Small intestine (tissue), 16 donors: ENCODE measurements at places on chromosomes 7 and 10. TPM values are rescaled to one million over a fixed set of nuclear protein-coding genes. Genes with fewer than 3 reads are reported as not detected.

DNA sequence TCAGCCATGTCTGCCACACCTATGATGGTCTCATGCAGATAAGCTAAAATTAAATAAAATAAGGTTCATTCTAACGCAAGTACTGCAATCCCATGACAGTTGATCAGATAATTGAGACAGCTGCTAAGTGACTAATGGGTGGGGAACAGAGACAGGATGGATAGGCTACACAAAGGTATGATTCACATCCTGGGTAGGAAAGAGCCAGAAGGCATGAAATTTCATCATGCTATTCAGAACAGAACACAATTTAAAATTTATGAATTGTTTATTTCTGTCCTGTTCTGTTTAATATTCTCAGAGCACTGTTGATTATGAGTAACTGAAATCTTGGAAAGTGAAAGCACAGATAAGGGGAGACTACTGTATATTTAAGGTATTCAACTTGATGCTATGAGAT lies 381.8 kb upstream of the SORCS1 start:
- H3K27ac ChIP-seq = no peak overlapping the region
- H3K4me1 ChIP-seq = no peaks in the 10 kb centered on the region
- no peaks in the 10 kb centered on the region for H3K36me3 ChIP-seq
- H3K27me3 ChIP-seq = no peaks in the 10 kb centered on the region

DNA sequence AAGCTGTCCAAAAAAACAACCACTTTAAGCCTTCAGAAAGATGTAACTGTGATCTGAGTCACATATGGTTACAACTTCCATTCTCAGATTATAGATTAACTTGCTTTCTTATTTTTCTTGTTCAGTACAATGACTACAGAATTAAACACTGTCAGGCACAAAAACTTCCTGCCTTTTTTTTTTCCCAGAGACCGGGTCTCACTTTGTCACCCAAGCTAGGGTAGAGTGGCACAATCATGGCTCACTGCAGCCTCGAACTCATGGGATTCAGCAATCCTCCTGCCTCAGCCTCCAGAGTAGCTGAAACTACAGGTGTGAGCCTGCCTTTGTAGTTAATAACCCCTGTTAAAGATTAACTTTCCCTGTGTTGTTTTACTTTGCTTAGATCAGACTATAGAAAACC lies 163.2 kb downstream of the AVL9 start:
- H3K36me3 ChIP-seq = no peaks in the 10 kb centered on the region
- no peak overlapping the region for H3K4me3 ChIP-seq
- no peaks in the 10 kb centered on the region for H3K4me1 ChIP-seq
- peak; percentile 9 for DNase-seq

DNA sequence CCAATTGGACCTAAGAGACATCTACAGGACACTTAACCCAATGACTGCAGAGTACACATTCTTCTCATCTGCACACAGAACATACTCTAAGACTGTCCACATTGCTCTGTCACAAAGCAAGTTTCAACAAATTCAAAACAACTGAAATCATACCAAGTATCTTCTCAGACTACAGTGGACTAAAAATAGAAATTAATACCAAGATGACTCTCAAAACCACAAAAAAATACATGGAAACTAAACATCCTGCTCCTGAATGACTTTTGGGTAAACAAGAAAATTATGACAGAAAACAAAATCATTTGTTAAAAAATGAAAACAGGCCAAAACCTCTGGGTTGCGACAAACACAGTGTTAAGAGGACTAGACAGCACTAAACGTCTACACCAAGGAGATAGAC lies 24.5 kb downstream of the SNX13 start:
- H3K4me1 ChIP-seq = no peaks in the 10 kb centered on the region
- no peak overlapping the region for H3K4me3 ChIP-seq
- no peaks in the 10 kb centered on the region for H3K36me3 ChIP-seq
- no peak overlapping the region for H3K27ac ChIP-seq
- no peaks in the 10 kb centered on the region for H3K27me3 ChIP-seq

DNA sequence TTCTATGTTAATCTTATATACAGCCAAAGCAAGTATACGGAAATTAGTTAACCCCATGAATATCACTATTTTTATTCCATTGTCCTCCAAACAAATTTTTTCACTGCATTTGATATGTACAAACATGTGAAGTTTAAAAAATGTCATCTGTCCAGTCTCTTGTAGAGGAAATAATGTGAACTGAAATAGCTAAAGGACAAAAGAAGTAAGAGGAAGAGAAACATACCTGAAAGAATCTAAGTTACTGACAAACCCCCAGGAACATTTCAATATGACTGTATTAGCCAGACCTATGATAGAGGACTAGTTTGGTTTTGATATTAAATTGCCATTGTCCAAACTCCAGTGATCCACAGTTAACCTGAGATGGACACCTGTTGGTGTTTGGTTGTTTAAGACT lies 80.6 kb downstream of the NRCAM start:
- no peaks in the 10 kb centered on the region for H3K36me3 ChIP-seq
- H3K4me3 ChIP-seq = no peak overlapping the region
- H3K27ac ChIP-seq = no peak overlapping the region
- H3K4me1 ChIP-seq = no peaks in the 10 kb centered on the region

GRCh38 chr10:92729886-92730285 lies 40.1 kb downstream of the HHEX start:
- no peak overlapping the region for H3K4me3 ChIP-seq
- no peaks in the 10 kb centered on the region for H3K4me1 ChIP-seq
- no peak overlapping the region for H3K27ac ChIP-seq
- DNase-seq = no peak

NAT16 gene
- polyA plus RNA-seq = 0.10 TPM

DNA sequence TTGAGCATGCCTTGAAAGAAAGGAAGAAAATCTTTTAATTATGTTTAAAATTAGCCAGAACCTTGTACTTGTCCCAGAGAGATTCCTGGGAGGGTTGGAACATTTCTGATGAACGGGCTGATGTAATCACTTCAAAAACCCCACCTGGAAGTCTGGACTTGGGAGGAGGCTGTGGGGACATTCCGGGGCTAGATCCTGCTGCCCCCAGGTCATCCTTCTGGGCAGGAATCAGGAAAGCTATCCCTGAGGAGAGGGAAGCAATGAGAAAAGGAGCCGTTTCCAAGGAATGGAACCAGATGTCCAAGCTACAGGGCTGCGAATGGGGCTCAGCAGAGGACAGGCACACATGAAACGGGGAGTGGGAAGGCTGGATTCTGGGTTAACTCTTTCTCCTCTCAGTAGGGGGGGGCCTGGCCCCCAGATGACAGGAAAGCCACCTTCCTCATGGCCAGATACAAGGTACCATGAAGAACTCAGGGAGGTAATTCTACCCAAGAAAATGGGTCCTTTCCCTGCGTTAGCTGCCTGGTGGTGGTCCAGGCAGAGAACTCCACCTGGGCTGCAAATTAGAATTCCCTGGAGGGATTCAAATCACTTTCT lies 280.1 kb downstream of the TCF7L2 start:
- H3K27me3 ChIP-seq = no peaks in the 10 kb centered on the region
- DNase-seq = no peak
- H3K27ac ChIP-seq = no peak overlapping the region
- H3K4me3 ChIP-seq = no peak overlapping the region

DNA sequence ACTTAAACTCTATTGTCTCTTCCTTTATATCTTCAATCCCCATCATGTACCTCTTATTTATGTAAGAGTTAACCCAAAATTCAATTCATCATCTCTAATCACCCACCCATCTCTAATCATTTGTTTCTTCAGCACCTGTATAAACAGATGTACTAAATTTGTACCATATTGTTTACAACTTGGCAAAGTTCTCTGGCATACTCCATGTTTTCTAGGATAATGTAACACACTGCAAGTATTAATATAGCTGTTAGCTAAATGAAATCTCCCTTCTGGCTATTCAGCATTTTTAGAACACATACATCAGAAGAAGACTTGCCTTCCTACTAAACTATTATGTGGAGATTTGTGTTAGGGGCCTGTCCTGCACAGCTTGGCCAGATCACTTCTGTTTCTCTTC lies 33.1 kb downstream of the MALSU1 start:
- no peak overlapping the region for H3K27ac ChIP-seq
- DNase-seq = no peak
- H3K27me3 ChIP-seq = no peaks in the 10 kb centered on the region
- H3K4me1 ChIP-seq = peaks cover 12% of the 10 kb centered on the region
- no peak overlapping the region for H3K4me3 ChIP-seq

DNA sequence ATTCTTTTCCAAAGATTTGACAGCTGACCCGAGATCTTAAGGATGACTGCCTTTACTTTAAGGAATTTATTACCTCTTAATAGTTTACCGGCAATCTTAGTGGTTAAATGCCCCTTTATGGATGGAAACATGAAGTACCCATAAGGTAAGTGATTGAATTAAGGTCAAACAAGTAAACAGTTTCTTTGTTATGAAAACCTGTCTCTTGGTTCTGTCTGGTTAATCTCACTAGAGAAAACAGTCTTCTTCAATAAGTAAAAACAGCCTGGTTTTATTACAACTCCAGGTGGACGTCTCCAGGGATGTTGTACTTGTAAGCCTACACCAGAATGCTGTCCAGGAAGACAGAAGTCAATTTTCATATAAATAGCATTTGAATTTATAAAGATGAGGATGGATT lies 161.8 kb upstream of the MTPN start:
- no peak for DNase-seq
- H3K4me1 ChIP-seq = no peaks in the 10 kb centered on the region
- H3K27me3 ChIP-seq = no peaks in the 10 kb centered on the region

DNA sequence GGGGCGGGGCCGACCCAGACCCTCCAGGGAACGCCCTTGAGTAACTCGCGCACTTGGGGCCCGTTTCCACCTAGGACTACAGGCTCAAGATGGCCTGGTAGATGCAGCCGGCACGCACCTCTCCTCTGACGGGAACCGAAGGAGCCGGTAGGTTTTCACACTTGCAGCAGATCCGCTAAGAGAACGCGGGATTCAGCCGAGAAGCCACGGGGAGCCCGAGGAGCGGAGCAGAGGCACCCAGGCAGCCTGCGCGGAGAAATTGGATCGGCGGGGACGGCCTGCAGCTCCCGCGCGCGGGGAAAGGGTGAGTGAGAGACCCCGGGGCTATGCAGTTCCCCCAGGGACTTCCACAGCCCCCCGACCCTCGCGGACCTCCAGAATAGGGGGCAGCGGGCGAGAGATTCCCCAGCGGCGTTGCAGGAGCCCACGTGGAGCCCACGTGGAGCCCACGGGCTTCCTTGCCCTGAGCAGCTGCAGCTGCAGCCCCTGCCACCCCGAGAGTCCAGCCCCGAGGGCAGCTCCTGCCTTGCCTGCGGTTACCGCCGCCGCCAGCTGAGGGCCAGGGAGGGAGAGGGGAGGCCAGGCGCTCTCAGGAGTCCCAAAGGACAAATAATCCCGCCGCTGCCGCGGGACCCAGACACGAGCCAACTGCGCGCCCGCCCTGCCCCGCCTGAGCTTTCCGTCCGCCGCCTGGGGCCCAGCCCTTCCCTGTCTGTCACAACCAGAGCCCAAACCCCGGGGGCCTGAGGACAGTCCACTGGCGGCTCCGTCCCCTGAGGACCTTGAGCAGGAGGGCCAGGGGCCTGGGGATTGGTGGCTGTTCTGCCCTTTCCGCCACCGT lies 13.1 kb downstream of the IFT22 start:
- H3K27ac ChIP-seq = no peak overlapping the region
- H3K36me3 ChIP-seq = peaks cover 3% of the 10 kb centered on the region
- peak overlapping the region; percentile 45 for H3K4me3 ChIP-seq

DNA sequence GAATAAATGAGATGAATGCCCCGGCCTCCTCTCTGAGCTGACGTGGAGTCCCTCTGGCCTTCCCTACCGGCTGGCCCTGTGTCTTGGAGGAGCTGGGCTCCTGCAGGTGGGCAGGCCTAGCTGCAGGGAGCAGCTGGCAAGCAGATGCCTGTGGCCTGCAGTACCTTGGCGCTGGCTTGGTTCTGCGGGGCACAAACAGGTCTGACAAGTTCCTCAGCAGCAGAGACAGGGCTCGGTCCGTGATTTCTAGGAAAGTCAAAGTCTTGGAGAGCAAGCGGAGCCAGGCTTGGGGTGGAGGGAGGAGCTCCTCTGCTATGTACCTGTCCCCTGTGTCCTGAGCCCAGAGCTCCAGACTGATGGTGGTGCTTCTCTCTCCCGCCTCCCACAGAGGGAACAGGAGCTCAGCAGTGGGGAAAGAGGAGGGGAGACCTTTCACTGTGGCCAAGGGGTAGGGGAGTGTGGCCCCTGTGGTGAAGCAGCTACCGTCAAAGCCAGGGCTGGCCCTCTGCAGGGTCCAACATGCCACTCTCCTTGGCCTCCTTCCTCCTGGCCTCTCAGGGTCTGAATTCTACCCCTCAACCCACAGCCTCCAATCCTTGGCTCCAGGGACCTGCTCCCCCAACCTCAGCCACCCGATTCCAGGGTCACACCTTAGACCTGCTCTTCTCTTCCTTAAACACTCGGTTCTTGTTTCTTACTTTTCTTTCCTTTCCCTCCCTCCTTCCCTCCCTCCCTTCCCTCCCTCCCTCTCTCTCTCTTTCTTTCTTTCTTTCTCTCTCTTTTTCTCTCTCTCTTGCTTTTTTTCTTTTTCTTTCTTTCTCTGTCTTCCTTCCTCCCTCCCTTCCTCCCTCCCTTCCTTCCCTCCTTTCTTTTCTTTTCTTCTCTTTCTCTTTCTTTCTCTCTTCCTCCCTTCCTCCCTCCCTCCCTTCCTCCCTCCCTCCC lies 20.1 kb downstream of the MYL10 start:
- DNase-seq = peak; percentile 75
- no peak overlapping the region for H3K4me3 ChIP-seq
- no peaks in the 10 kb centered on the region for H3K36me3 ChIP-seq
- H3K27ac ChIP-seq = no peak overlapping the region

DNA sequence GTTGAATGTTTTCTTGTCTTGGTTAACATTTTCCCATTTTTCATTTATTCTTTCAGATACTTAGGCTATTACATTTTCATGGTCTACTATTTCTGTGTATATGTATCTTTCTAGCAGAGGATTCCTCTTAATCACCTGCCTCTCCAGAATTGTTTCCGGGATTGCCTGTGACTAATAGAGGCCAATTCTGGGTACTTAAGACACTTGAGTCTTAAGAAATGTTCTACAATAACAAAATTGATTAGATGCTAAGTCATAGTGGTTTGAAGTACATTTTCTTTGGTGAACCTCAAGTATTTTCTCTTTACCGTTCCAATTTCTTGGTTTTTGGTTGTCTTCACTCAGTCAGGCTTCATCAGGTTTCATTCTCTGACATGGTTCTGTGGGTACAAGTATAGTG lies 26.4 kb downstream of the BBS9 start:
- H3K27me3 ChIP-seq = no peaks in the 10 kb centered on the region
- DNase-seq = no peak
- H3K4me1 ChIP-seq = no peaks in the 10 kb centered on the region
- peaks cover 2% of the 10 kb centered on the region for H3K36me3 ChIP-seq
- H3K27ac ChIP-seq = no peak overlapping the region

MINDY3 gene
- polyA plus RNA-seq = 17.9 TPM
